Stimulated activated CD8-positive, alpha-beta memory T cell treated with anti-CD3 and anti-CD28 coated beads, Interleukin-7, amount 100 ng/mL, for 24 hours (primary cell): ENCODE measurements at places on chromosomes 12 and 14.

DNA sequence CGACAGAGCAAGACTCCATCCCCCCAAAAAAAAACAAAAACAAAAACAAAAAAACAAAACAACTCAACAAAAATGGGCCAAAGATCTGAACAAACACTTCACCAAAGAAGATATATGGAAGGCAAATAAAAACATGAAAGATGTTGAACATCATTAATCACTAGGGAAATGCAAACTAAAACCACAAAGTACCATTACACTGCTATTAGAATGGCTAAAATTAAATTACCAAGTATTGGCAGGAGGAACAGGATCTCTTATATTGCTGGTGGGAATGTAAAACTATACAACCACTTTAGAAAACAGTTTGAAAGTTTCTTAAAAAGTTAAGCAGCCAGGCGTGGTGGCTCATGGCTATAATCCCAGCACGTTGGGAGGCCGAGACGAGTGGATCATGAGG lies 12.9 kb downstream of the SOS2 start:
- DNase-seq: no peak

- DNase-seq: peak; percentile 18
Measured at GRCh38 chr14:104138098-104138717, at the start of gene KIF26A. Gene KIF26A, plus strand, starts transcription at chr14:104138587. Its CDS starts 136 bp downstream, at chr14:104138723.

DNA sequence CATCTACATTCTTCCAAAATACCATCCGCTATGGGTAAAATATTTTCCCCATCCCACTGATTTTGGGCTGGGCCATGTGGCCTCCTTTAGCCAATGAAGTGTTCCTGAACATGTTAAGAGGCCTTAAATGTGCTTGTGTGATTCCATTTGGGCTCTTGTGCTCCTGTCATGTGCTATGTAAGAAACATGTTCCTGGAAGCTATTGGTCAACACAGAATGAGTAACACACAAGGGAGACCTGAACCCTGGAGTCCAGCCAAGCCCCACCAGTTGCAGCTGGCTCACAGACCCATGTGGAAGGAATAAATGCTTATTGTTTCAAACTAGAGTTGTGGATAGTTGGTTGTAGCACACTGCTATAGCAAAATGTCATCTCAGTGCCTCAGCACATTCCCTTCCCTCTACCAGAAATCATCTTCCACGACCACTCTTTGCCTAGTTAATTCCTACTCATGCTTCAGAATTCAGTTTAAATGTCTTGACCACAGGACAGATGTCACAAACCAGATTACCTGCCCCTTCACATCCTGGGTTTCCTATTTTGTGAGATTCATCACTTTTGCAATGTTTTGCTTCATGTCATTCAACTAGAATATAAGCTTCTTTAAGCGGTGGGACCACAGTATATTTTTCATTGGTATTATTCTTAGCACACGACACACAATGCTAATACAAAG lies 217.3 kb upstream of the EEA1 start:
- no peak for DNase-seq

- no peak for DNase-seq
Measured at GRCh38 chr12:15897433-15897832, 13.7 kb upstream of the DERA start.

- DNase-seq: no peak
Measured at GRCh38 chr12:70759161-70759918, 122.1 kb upstream of the PTPRB start.

DNA sequence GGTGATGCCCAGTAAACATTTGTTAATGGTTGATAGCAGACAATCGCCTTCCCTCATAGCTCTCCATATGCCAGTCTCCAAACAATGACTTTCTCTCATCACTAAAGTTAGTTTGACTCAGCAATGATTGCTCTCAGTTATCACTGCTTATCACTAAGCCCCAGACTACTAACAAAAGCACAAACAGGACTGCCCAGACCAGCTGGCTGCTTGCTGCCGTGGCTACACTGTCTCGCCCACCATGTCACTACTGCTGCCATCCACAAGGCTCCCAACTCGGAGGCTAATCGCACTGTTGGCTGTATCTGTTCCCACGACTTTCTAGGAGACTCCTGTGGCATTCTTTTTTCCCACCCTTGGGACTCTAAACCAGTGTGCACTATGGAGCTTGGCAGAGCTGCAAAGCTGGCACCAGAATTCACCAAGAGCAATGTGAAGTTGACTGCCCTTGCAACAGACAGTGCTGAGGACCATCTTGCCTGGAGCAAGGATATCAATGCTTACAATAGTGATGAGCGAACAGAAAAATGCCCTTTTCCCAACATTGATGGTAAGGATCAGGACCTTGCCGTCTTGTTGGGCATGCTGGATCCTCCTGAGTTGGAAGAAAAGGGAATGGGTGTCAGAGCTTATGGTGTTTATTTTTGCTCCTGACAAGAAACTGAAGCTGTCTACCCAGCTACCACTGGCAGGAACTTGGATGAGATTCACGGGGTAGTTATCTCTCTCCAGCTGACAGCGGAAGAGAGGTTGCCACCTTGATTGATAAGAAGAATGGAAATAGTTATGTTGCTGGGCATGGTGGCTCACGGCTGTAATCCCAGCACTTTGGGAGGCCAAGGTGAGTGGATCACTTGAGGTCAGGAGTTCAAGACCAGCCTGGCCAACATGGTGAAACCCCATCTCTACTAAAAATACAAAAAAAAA lies 27.1 kb upstream of the NR2C1 start:
- DNase-seq: no peak

DNA sequence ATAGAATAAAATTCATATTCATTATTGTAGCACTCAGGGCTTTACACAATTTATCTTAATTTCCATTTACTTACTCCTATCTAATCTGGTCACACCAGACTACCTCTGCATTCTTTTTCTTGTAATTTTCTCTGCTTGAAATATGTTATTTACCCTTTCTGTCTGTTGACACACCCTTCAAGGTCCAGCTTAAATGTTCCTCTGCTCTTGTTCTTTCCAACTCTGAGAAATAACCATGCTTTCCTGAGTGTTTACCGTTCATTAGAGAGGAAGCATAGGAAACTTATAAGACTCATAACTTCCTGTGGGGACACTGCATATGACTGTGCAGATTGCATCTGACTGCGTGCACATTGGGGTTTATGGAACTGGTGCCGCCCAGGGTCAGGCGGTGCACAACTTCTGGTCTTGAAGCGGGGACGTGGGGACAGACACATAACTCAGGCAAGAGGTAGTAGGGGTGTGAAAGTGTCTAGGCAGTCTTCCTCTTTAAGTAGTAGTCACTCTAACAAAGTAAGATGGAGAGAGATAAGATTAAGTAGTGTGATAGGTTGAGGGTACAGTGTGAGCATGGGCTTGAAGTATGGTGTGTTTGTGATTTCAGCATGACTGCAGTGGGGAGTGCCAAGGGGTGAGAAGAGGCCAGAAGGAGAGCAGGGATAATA lies 42.6 kb upstream of the FOXJ2 start:
- DNase-seq: peak; percentile 28

DNA sequence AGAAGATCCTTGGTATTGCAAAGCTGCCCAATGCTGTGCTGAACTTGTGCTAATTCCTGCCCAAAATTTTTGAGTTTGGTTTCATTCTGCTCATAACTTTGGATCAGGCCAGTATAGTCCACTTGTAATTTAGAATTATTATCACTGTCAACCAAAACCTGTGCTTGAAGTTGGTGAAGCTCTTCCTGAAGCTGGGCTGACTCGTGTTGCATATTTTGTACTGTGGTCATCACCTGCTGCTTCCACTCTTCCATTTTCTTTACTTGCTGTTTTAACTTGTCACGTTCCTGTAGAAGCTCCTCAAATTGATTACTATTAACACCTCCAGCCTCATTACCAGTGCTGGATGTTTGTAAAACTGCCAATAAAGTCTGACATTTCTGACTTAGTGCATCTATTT lies 35.8 kb downstream of the TRIP11 start:
- no peak for DNase-seq

DNA sequence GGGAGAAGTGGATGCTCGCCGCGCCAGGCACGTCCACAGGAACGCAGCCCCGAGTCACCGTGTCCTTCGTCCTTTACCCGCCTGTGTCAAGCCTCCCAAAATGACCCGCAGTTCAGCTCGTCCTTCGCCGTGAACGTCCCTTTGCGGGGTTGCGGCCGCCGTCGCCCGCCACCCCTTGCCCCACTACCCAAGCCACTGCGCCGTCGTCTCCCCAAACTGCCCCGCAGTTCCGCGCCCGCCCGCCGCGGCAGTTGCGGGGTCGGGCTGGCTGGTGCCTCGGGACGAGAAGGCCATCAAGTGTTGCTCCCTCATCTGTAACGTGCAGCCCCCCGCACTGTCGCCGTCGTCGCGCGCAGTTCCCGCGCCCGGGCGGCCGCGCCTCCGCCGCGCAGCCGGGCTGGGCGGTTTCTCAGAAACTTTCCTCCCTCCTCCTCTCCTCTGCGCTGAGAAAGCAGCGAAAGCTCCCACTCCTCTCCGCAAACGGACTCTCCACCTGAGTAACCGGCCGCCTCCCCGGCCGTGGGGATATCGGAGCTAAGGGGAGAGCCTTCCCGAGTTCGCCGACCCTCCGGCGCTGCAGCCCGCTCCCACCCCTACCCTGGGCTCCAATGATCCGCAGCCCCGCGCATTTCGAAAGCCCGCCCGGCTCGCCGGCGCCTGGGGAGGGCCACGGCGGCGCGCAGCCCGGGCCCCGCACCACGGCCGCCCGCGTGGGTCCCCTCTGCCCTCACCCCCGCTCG lies 6.7 kb downstream of the CDKN1B start:
- DNase-seq: no peak

- DNase-seq: no peak
Measured at GRCh38 chr14:36605506-36605857, 23.1 kb upstream of the NKX2-8 start.

DNA sequence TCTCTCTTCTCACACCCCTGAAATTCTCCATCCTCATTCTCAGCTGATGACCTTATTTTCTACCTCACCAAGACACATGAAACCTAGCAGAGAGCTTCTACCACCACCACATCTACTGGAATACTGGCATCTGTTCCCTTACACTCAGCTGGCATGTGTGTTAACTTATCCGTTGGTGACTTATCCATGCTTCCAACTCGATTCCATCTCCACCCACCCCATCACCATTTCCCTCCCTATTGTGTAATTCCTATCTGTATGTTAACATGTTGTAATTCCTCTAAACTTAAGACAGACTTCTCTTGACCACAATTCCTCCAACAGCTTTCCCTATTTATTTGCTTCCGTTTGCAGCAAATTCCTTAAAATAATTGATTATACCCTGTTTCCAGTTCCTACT lies 15.4 kb downstream of the C1S start:
- no peak for DNase-seq

- DNase-seq: no peak
Measured at GRCh38 chr12:52515927-52516831, 4.0 kb downstream of the KRT5 start.

- DNase-seq: no peak
Measured at GRCh38 chr12:62933220-62933601, 1.7 kb downstream of the PPM1H start.

DNA sequence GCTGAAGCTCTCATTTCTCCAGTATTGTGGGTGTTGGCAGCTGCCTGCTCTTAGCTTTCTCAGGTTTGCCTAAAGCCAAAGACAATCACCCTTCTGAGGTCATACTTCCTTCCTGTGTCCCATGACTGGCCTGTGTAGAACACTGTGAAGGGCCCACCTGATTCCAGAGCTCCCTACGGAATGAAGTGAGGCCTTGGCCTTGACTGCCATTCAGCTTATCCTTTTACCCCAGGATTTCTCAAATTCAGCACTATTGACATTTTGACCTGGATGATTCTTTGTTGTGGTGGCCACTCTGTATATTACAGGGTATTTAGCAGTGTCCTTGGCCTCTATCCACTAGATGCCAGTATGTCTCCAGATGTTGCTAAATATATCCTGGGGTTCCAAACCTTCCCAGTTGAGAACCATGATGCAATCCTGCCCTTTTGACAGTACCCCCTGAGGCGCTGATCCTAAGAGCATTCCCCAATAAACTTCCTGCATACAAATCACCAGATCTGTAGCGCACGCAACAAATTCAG lies 112.3 kb upstream of the KRR1 start:
- no peak for DNase-seq
